NCI-H187 treated with DMSO at 0.1 percent for 48 hours (cell line): ENCODE measurements at places on chromosomes 5 and 9.
A peak's percentile ranks its signal among the peaks of the same experiment; 100 is the strongest.

GRCh38 chr9:136169495-136169894, 35.4 kb downstream of the LHX3 start:
- DNase-seq = no peak

- DNase-seq = no peak
Observed at GRCh38 chr5:172370648-172371545, 83.4 kb downstream of the SH3PXD2B start.

- DNase-seq = no peak
Observed at GRCh38 chr9:127124111-127124531, 1.7 kb upstream of the ANGPTL2 start.

DNA sequence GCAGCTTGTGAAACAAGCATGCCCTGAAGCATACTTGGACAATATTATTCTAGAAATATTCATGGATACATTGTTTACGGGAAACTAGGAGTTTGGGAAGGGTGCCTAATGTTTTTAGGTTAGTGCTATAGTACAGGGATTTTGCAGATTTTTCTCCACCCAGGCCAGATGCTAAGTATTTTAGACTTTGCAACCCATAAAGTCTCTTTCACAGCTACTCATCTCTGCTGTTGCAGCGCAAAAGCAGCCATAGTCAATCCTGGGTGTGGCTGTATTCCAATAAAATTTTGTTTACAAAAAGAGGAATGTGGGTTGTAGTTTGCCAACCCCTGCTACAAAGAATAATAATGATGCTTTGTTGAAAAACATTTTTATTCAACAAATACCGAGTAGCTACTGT, 106.2 kb downstream of the CEMIP2 start:
- no peak for DNase-seq

DNA sequence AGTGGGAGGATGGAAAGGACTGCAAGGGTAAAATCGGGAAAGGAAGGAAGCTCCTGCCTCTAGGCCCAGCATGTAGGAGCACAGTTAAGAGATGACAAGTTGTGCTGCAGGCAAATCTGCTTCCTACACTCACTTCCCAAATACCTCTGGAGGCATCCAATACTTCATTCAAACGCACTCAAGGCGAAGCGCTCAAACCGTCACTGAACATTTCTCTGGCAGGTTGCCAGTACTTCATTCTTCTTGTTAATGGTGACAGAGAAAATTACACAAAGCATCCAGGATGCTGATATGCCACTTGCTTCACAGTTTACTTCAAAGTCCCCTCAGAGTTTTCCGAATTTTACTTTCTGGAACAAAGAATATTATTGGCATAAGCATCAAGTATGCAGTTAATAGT, 59.8 kb downstream of the NREP start:
- peak; percentile 37 for DNase-seq

- DNase-seq = no peak
Observed at GRCh38 chr5:112784726-112785125, 47.0 kb downstream of the APC start.

- no peak for DNase-seq
Observed at GRCh38 chr5:136047858-136048257, 19.1 kb downstream of the TGFBI start.

DNA sequence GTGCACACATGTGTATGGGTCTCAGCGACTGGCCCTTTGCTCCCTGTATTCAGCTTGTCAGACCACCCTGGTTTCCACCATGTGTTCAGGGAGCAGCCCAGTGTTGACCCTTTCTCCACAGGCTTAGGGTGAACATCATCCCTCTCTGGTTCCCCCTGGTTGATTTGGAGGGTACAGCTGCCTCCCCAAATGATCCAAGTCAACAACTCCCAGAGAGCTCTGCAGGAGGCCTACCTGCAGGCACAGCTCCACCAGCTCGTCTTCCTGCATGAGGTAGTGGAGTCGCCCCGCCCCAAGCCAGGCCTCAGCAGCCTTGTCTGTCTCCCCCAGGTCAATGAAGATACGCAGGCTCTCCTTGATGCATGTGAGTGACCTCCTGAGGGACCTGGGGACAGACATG, 50.5 kb downstream of the SH3TC2 start:
- no peak for DNase-seq

- DNase-seq = no peak
Observed at GRCh38 chr9:122332083-122332482, 38.7 kb upstream of the PTGS1 start.

DNA sequence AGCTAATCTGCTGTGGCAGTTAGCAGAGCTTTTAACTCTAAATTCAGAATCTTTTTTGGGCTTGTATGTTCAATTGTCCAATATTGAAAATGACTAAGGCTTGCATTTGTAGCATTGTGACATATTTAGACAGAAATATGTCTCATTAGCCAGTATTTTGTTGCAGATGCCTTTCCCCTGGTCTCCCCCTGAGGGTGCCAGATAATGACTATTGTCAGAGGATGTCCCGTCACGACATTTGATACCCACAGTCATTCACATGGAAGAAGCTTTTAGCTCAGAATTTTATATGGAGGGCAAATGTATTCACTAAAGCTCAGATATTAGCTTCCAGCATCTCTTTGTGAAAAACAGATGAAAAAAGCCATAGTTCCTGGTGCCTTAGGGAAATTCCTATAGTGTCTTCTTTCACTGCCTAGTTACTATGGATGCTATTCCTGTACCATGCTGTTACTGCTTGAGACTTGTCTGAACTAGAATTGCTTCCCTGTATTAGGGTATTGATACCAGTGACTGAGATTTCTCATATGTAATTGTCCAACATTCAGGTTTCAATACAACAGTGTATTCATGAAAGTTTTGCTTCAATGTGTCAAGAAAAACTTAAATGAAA, 96.2 kb downstream of the CCDC192 start:
- DNase-seq = no peak

- DNase-seq = no peak
Observed at GRCh38 chr5:133749331-133749985, 137.1 kb upstream of the FSTL4 start.

DNA sequence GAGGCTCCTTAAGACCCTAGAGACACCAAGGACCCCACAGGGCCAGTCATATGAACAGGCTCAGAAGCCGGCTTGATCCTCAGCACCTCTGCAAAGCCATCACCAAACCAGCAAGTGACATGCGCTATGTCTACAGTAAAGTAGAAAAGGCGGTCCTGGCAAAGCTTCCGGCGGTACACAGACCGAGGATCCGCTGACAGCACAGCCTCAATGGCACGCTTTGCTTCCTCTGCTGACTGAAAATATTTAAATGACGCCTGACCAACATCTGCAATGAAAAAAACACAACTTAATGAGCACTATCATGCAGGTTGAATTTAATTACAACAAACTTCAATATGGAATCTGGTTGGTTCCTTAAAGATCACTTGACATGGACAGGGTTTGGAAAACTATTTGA, 17.6 kb downstream of the TRMO start:
- no peak for DNase-seq

DNA sequence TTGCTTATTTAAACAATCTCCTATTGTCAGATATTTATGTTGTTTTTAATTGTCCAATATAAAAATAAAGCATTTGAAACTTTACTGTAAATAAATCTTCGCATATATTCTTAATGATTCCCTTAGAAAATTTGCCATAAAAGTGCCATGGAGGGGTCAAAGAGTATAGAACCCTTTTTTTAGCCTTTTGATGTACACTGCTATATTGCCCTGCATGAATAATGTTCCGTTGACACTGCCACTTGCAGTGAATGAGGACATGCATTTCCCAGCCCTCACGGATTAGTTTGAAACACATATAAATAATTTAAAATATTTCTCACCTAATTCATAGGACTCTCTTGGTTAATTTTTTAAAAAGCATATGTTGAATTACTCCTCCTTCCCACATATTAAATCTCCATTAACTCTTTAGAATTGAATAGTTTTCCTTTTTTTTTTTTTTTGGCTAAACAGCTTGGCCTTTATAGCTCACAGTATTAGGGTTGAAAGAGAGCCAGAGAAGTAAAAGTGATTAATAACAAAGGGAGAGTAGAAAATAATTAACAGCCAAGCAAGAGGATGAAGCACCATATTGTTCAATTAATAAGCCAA, 129.8 kb upstream of the SGCD start:
- DNase-seq = no peak

DNA sequence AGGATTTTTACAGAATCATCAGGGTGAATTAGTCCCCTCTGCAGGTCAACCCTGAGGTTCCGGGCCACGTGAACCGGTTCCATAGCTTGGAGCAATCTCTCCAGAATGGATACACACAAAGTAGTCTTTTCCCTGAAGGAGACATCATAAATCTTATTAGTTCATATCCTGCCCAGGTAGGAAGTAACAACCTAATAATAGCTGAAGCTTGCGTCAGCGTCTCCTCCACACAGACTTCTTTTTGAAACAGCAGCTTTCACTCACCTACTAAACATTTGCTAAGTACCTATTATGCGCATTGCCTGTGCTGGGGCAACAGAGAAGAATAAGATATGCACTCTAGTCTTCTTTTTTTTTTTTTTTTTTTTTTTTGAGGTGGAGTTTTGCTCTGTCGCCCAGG, 9.4 kb downstream of the PSMD5 start:
- DNase-seq = no peak

DNA sequence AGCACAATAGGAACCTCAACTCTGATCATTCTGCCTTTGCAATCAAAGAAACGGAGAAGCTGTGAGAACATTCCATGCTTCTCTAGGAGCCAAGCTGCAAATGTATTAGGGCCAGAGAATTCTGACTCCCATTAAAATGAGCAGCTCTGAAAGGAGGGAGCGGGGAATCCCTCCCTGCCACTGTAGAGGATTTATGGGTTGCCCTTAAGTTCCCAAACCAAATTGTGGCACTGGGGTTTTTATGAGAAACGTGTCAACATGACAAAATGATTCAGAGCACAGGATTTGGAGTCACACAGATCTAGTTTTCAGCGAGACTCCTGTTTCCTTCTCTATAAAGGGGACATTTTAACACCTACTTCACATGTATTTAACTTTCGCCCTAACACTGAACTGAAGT, 1.8 kb downstream of the IL6ST start:
- DNase-seq = no peak

GRCh38 chr5:108303611-108304010, 78.3 kb downstream of the FBXL17 start:
- DNase-seq = no peak

DNA sequence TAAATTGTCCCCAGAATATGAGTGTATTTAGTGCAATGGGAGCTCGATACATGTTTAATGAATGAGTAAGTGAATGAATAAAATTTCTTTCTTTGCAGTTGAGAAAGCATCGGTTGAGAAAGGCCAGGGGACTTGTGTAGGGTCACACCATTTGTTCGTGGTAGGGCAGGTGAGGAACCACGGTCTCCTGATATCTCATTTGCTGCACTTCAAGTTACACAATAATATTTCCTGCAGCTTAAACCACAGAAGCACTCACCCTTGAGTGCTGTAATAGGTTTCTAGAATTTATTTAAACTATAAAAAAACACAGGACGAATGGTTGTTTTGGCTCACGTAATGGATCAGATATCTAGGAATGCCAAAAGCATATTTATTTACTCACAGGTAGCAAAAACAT, 429.8 kb downstream of the SPATA31D1 start:
- no peak for DNase-seq

GRCh38 chr9:104927216-104927911, 591 bp downstream of the ABCA1 start:
- DNase-seq = no peak

GRCh38 chr5:36450229-36451014, 148.7 kb upstream of the RANBP3L start:
- no peak for DNase-seq

- no peak for DNase-seq
Observed at GRCh38 chr5:124034963-124035362, 523.0 kb downstream of the CSNK1G3 start.

DNA sequence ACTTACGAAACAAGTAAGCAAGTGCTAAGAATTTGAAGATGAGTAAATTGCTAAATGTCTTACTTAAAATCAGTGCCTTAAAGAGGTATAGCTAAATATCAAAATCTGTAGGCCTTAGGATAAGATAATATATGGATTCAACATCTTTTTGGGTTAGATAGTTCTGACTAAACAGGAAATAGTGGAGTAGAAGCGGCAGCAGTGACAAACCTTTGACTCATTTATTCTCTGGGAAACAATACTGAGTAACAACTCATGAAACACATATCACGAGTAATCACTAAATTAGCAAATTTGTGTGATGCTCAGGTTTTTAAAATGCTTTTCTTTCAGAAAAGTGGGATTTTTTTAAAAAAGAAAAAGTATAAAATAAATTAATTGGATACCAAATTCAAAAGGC, 762.1 kb upstream of the TYRP1 start:
- no peak for DNase-seq

DNA sequence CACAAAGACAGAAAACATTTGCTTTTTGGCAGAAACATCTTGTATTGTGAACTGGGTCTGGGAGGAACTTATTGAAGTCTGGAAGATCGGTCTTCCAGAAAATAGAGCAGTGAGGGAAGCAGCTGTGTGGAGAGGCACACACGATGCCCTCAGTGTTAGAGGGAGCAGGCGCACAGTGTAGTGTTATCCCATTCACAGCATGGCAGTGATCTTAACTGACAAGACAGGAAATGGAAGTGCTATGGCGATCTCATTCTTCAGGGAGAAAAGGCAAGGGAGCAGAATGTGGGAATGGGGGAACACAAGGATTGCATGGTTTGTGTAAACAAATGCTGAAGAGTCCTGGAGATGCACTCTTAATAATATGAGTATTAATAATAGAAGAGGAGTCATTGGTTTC, 161.0 kb downstream of the PBX3 start:
- no peak for DNase-seq

DNA sequence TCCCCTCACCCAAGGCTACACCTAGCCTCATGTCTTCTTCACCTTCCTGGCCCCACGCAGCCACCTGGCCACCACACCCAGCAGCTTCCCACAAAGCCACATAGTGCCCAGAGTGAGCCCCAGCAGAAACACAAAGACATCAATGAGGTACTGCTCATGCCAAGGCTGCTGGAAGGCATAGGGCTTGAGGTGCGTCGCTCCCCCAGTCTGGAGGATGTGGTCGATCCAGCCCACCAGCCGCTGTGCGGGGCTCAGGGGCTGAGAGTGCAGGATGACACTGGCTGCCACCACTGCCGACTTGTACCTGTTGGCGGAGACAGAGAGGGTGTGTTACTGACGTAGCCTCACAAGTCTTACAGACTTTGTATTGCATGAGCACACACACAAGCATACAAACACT, 15.8 kb upstream of the CAPSL start:
- DNase-seq = no peak

DNA sequence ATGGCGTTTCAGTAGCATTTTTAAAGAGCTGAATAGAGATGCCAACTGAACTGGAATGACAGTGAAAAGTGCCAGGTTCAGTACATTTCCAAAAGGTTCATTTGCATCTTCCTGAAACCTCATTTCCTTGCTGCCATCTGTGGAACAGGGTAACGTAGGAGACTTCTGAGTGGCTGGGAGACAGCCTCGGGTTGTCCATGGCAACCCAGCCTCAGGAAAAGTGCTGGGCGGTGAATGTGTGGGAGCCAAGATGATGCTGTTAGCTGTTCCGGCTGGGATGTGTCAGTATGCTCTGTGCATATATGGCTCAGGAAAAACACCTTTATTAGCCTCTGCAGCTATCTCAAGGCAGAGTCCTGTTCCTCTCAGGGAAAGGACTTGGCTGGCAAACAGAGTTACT, 87.5 kb downstream of the KLHL3 start:
- no peak for DNase-seq
